Stimulated activated CD4-positive, alpha-beta T cell treated with anti-CD3 and anti-CD28 coated beads, TNF-alpha, amount 100 ng/mL, for 48 hours (primary cell): ENCODE measurements at places on chromosomes 5 and 9.
A peak's percentile ranks its signal among the peaks of the same experiment; 100 is the strongest.

- DNase-seq, result no peak
Observed at GRCh38 chr5:6715758-6716628, 2.8 kb downstream of the TENT4A start.

- no peak for DNase-seq
Observed at GRCh38 chr5:56487528-56488115, 254.5 kb upstream of the ANKRD55 start.

- DNase-seq, result no peak
Observed at GRCh38 chr9:37776328-37776727, 8.5 kb downstream of the EXOSC3 start.

GRCh38 chr9:93861736-93862358, 93.3 kb downstream of the BARX1 start:
- no peak for DNase-seq

DNA sequence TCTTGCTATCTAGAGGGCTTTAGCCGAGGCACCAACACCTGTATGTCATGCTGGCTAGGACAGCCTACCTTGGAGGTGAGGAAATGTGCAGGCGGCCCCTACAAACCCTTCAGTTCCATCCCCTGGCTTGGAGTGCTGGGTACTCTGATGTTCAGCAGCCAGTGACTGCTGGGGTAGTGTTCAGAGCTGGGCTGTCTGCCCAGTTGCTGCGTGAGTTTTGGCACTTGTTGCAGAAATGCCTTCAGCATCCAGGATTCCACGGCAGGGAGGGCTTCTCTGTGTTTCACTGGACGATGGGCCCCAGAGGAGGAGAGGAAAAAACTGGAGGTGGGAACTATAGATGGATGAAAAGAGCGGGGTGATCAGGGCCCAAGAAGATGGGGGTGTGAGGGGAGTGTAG, 10.4 kb downstream of the SWI5 start:
- DNase-seq, result no peak

- no peak for DNase-seq
Observed at GRCh38 chr5:86546044-86546443, 71.7 kb upstream of the COX7C start.

GRCh38 chr9:116094846-116095245, 58.7 kb upstream of the PAPPA start:
- no peak for DNase-seq

GRCh38 chr9:131657037-131657377, 82.9 kb downstream of the RAPGEF1 start:
- no peak for DNase-seq

- DNase-seq, result peak; percentile 25
Observed at GRCh38 chr9:131500939-131501541, 1.7 kb upstream of the POMT1 start.

DNA sequence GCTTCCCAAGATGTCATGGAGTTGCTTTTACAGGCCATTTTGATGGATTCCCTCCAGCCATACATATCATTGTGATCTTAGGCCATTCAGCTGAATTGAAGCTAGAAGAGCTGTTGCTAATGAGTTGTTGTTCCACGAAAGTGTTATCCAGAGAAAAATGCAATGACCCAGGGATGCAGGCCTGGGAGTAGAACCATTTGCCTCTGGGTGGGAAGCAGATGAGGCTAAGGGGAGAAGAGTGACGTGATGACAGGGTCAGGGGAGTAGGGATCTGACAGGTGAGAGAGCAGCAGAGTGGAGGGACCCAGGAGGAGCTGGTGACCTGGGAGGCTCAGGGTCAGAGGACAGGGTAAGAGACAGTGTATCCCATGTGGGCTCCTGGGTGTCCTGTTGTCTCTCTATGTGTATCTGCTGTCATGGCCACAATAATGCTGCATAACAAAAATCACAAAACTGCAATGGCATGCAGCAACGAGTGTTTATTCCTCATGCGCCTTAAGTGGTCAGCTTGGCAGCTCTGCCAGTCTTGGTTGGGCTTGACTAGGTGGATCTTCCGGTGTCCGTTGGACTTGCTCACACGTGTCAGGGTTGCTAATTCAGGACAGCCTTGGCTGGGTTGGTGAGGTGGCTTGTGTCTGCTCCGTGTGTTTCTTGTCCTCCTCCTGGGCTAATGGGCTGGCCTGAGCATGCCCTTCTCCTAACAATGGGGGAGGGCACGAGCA, 90.6 kb downstream of the LIFR start:
- no peak for DNase-seq
